ENCODE measurements at places on chromosomes 5 and 9.

DNA sequence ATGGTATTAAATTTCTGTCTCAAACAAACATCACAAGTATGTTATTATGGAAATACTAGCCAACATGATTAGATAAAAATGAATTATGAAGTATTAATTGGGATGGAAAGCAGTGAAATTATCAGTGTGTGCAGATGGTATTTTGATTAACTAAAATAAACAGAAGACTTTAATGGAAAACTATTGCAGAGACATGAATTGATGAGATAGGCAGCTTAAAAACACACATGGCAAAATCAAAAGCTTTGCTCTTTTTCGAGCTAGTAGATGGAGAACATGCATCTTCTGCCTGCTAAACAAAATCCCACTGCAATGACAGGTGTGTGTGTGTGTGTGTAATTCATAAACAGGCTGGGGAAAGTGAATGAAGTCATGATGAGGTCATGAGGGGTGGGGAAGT, 426.2 kb downstream of the MTRR start:
- no peak for DNase-seq

GRCh38 chr5:64874753-64875152, 106.0 kb downstream of the CWC27 start:
- no peak for DNase-seq

- peak; percentile 35 for DNase-seq
These were observed 3.1 kb upstream of the STOM start for GRCh38 chr9:121373011-121373729.

GRCh38 chr5:107782561-107783169, 111.9 kb upstream of the EFNA5 start:
- no peak for DNase-seq

- DNase-seq = peak; percentile 78
These were observed 136.3 kb upstream of the BASP1 start for GRCh38 chr5:17081142-17081541.

DNA sequence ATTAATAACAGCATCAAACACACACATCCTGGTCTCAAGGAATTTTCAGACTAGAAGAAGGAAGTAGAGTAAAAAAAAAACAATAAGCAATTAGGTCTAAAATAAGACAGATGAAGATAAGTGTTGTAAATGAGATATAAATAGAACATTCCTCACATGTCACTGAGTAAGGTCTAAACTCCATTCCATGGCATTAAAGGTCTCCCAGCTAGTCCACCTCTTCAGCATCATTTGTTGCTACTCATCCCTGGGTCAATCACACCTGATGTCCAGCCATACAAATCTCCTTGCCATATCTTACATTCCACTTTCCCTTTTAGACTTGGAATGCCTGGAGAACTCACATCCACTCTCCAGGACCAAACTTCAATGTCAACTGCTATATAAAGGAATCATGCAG, 214.1 kb upstream of the KLF4 start:
- DNase-seq = no peak

GRCh38 chr9:132901858-132902831, 23.4 kb downstream of the SPACA9 start:
- peak; percentile 77 for DNase-seq

GRCh38 chr9:129122133-129122532, 10.9 kb downstream of the PTPA start:
- no peak for DNase-seq

- peak; percentile 91 for DNase-seq
These were observed at the start of gene ARSI for GRCh38 chr5:150302301-150303069. Gene ARSI (minus strand): TSS chr5:150302905. CDS start chr5:150302373, 532 bp downstream.

- DNase-seq = peak; percentile 42
These were observed 25.2 kb upstream of the SYNPO start for GRCh38 chr5:150615141-150615699.

DNA sequence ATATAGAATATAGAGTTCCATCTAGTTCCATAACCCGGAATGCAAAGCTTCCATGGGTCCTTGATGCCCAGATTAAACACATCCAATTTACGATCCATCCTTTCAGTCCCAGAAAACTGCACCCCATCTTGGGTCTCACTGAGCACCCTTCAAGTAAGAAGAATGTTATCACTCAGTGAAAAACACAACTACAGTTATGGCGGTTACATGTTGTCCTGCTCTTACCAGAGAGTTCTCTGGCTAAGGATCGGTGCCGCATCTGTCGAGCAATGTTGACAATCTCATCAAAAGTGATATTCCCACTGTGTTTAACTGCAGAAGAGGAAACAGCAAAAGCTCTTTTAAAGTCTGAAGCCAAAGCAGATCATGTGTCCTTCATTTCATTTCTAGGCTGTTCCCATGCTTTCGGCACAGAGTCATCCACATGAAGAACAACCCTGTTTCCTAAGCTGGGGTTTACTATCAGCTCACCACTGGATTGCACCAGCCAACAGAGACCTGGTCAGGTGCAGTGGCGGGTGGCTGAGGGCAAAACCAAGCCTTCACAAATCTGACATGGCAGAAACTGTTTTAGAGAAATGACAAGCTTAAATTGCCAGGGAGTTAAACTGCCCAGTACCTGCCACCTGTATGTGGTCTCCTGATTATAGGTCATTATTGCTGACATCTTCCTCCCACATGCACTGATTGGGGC, 2.9 kb downstream of the RPL12 start:
- no peak for DNase-seq

GRCh38 chr5:138654281-138654867, 79.2 kb upstream of the HSPA9 start:
- peak; percentile 61 for DNase-seq

DNA sequence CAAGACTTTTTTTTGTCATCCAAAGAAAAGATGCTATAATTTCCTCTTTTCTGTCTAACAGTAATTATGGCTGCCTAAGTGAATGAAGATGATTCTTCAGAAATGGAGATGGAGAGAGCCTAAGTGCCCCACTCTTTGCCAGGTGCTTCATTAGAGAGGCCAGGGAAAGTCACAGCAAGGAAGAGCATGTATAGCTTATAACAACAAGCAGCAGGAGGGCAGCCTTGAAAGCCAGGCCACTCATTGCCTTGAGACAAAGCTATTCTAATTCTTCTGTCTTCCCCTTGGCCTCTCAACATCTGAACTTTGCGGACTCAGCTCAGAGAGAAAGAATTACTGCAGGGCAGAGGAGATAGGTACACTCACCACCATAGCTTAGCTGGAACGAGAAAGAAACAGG, 112.0 kb upstream of the ZNF366 start:
- no peak for DNase-seq

DNA sequence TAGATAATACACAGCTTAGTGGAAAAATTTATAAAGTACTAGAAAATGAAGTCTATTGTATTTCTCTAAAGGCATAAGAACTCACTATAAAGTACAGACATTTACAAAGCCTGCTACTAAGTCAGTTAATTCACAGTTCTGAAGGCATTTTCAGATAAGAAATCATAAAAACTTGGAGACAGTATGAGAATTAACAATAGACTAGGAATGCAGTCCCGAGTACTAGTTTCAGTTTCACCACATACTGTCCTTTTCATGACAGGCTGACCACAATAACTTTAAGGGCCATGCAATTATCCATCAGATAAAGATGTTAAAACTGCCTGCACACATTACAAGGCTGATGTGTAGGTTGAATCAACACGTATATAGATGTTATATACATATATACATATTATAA, 362.6 kb upstream of the SMC2 start:
- peak; percentile 13 for DNase-seq

- DNase-seq = peak; percentile 22
These were observed 294.2 kb upstream of the PTGER4 start for GRCh38 chr5:40385544-40385943.

DNA sequence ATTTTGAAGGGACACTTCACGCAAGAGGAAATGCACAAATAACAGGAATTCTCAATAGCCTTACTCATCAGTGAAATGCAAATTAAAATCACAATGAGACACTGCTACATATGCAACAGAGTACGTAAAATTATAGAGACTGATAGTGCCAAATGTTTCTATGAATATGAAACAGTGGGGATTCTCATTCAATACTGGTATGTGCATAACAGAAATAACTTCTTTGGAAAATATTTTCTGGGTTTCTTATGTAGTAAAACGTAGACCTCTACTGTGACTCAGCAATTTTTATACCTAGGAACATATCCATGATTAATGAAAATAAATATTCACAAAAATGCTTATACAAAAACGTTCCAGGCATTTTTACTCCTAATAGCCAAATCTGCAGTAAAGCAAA, 1625.2 kb downstream of the MAT2B start:
- DNase-seq = peak; percentile 19

- no peak for DNase-seq
These were observed 536 bp upstream of the PPIC start for GRCh38 chr5:123037104-123037418.

GRCh38 chr9:15469406-15469805, 41.4 kb downstream of the PSIP1 start:
- no peak for DNase-seq

DNA sequence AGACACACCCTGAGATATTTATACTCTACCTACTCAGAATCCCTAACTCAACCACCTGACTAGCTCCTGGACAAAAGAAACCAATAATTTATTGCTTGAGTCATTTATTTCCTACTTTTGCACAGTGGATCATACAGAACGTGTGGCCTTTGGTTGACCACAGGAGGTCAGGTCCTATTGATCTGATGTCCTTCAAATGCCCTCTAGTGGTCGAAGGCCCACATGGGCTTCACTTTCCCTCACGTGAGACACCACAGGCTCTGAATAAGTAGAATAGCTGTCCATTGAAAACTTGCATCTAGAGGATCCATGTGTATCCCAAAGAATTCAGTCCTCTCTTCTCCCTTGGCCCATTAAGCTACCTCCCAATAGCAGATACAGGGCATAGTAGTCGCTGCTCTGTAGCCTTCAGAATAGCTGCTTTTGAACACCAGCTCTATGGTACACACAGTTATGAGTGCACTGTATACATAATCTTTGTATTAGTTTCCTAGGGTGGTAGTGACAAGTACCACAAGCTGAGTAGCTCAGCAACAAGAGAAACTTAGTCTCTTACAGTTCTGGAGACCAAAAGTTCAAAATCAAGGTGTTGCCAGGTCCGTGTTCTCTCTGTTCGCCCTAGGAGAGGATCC, 177.6 kb upstream of the SMARCA2 start:
- DNase-seq = peak; percentile 21

DNA sequence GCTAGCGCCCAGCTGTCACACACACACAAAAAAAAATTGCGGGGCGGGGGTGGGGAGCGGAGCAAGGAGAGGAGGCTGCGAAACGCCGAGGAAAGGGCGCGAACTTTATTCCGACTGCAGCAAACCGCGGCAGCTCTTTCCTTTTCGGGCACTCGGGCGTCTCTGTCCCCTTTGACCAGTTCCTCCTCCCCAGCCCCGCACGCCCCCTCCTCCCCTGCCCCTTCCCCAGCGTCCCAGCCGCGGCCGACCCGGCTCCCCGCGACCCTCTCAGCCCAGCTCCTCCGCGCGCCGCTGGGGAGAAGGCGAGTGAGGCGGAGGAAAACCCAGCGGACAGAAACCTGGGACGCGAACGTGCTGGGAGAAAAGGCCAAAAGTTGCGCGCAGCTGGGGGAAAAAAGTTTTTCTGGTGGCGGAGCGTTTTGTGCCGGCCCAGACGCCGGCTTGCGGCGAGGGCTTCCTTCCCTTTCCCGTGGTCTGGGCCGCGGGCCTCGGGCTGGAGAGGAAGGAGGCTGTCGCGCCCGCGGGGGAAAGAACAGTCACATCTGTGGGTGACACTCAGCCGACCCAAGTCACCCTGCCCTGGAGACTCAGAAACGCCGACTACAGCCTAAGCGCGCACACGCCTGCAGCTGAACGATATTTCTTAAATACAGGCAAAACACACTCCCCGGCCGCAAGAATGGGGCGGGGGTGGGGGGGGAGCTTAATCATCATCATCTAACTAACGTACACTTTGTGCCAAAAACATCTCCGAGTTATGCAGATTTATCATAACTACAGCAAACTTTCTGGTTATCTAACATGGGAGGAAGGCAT, 1.1 kb upstream of the BNC2 start:
- DNase-seq = peak; percentile 92

DNA sequence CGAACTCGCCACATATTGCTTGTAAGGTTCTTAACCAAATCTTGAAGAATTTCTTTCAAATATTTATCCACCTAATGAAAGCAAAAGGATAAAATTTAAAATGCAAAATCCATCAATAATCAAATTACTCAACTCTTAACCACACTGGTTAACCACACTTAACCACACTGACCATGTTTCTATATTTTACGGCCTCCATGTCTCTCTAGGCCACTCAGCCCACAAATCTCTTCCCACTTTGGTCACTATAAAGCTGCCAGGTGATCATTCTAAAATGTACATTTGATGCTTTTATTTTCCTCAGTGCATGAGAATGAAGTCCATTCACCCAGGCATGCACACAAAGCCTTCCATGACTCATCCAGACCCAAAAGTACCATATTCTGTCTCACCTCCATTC, 56.4 kb upstream of the OR2K2 start:
- peak; percentile 7 for DNase-seq

- no peak for DNase-seq
These were observed 226.8 kb downstream of the CETN3 start for GRCh38 chr5:90182726-90183125.

DNA sequence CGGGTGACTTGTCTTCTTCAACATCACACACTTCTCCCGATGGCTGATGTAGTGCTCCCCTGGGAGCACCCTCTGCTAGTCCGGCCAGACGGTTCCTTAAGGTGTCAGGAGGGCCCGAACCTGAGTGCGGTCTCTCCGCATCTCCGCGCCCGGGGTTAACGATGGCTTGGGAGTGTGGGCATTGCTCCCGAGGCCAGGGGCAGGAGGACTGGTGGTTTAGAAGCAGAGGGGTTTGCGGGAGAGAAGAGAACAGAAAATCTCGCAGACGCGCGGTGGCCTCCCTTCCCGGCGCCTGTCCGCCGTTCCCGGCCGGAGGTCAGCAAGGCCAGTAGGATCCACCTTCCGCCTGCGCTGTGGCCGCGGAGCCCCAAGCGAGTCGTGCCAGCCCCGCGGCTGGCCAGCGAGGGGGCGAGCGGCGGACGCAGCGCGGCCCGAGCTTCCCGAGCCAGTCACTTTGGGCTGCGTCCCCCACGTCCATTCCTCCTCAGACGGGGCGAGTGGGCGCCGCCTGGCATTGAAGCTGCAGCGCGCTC, 700 bp downstream of the CDO1 start:
- DNase-seq = no peak

GRCh38 chr9:134333874-134334581, 7.8 kb downstream of the RXRA start:
- no peak for DNase-seq

DNA sequence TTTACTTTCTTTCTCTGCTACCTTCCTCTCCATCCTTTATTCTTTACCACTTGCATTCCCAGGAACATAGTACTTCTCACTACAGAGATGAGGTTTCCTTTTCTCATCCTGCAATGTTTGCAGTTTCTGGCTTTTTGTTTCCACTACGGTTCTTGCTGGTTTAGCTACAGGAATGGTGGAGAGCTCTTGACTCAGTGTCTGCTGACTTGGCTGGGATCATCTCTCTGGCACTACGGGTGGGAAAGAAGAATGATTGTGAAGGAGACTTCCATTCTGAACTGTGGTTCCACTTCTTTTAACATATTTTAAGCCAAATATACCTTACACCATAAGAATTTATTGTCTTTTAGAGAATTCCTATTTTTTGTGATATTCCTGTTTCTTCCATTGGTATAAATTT, 65.1 kb downstream of the NREP start:
- DNase-seq = no peak

GRCh38 chr5:34012791-34013190, 4.9 kb upstream of the AMACR start:
- DNase-seq = peak; percentile 63
